ENCODE measurements at places on chromosomes 11 and 22.

- no peak for DNase-seq
These were observed 77.3 kb downstream of the ZBTB44 start for GRCh38 chr11:130237282-130238006.

GRCh38 chr11:4125141-4125540, 30.5 kb downstream of the RRM1 start:
- no peak for DNase-seq

- peak; percentile 88 for DNase-seq
These were observed 120.6 kb downstream of the MICAL3 start for GRCh38 chr22:17903564-17904295.

GRCh38 chr11:92276773-92277172, 52.2 kb downstream of the FAT3 start:
- no peak for DNase-seq

GRCh38 chr11:38005597-38005996, 1407.6 kb upstream of the RAG2 start:
- no peak for DNase-seq

DNA sequence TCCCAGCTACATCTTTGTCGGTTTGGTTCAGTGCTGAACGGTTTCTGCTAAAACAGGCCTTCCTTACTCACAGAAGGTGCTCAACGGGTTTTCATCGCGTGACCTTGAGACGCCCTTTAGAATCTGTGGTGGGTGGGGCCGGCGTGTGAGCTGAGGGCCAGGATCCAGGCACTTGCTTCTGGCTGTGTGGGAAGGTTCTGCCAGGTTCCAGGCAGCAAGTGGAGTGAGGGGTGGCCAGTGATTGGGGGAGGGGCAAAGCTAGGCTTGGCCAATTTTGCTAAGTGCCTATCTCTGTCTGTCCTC, 35.2 kb downstream of the KCNJ4 start:
- DNase-seq: no peak

DNA sequence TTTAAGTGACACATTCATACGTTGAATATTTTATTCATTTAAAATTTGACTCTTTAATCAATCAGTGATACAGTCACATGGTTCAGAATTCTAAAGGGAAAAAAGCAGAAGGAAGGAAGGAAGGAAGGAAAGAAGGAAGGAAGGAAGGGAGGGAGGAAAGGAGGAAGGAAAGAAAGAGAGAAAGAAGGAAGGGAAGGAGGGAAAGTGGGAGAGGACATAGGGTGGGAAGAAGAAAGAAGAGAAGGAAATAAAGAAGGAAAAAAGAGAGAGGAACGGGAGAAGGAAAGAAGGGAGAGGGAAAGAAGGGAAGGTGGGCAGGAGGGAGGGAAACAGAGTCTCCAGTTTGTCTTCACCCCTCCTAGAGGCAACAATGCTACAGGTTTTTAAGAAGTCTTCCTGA, 518.6 kb downstream of the MIAT start:
- DNase-seq: no peak

- peak; percentile 95 for DNase-seq
These were observed 10.5 kb downstream of the NUMA1 start for GRCh38 chr11:72069787-72070251.

- DNase-seq: peak; percentile 84
These were observed 4.4 kb upstream of the WEE1 start for GRCh38 chr11:9568854-9569587.

DNA sequence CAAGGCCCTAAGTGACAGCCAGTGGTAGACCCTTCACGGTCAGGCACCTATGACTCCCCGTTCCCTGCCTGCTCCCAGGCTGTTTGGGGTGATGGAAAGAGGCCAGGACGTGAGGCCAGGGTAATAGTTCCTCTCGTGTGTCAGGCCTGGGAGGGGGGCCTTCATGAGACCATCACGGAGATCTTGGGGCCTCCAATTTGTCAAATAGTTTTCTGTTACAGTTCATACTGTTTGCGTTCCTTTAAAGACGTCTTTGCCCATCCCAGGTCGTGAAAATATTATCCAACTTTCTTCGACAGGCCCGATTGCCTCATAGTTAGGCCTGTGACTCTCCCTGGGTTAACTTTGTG, 62.2 kb upstream of the KCNQ1OT1 start:
- DNase-seq: no peak

GRCh38 chr22:41217553-41218157, 12.5 kb downstream of the L3MBTL2 start:
- no peak for DNase-seq

- DNase-seq: no peak
These were observed 4.5 kb downstream of the IL18 start for GRCh38 chr11:112159098-112160065.

- DNase-seq: no peak
These were observed 283.7 kb downstream of the CTTN start for GRCh38 chr11:70682056-70682455.

GRCh38 chr22:50528682-50529415, 963 bp downstream of the TYMP start:
- DNase-seq: peak; percentile 46

DNA sequence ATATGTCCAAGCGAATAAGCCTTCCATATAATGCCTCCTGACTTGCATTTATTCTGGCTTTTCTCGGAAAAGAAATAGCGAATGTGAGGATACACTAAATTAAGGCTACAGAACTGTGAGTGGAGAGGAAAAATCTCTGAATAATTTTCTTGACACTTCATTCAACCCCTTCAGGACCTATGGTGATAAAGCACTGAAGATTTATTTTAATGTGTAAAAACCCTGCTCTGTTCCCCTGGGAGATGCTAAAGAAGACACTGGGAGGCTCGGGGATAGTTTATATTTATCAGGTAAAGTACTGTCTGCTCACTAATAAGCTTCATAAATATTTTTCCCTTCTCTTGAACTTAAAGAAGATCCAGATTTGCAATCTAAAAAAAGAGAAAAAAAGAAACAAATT, 895.8 kb downstream of the OPCML start:
- DNase-seq: no peak

DNA sequence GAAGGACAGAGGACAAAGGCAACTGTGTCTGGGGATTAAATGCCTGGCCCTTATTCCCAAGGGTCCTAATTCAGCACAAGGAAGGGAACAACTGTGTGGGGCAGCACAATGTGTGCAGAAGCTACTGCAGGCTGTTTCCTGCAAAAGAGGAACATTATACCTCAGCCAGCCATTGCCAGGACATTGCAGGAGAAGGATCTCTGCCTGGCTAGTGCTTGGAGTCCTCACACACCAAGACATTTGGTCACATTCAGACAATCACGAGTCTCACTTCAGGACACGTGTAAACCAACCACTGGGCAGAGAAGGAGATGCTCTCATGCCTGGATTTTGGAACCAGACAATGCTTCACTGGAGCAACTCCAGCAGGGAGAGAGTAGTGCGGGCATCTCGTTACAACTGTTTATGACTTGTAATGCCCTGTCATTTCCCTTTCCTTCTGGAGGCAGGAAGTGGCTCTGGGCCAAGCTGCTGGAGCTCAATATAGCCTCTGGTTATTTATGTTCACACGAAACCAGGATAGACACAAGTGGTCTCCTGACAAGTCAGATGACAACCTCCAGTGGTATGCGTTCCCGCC, 23.9 kb upstream of the ZC3H12C start:
- peak; percentile 60 for DNase-seq

DNA sequence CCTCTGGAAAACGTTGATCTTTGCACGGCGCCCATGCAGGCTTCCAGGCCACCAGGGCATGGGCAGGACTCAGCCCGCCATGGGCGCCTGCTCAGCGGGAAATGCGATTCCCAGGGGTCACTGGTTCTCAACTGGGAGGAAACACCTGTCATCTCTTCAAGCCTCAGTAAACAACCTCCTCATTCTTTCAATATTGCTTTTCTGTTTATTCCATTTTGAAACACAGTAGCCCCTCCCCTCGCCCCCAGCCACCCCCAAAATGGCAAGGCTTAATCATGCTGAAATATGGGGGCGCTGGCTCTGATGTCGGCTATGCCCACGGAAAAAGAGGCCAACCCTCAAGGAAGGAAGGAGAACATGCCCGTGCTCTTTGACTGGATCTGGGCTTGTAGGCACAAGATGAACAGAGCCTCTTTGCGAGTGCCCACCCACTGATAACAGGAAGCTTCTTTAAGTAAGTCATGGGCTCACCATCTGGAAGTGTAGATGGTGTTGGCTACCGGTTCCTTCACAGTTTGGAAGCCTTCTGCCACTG, 594 bp upstream of the POU2AF1 start:
- no peak for DNase-seq

DNA sequence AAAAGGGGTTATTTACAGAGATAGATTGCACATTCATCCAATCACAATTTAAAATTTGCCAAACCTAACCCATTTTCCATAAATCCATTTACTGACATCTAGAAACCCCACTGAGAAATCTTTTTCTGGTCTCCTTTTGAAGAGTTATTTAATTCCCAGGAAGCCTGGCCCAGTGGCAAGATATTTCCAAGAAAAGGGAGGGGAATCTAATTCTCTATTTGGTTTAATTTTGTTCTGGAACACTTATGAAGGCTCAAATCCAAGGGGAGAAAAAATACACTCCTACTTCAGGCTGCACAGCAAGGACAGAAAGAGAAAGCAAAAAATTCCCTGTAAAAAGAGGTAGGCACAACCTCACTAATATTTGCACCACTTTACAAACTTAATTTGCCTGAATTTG, 88.2 kb upstream of the LDLRAD3 start:
- DNase-seq: no peak

DNA sequence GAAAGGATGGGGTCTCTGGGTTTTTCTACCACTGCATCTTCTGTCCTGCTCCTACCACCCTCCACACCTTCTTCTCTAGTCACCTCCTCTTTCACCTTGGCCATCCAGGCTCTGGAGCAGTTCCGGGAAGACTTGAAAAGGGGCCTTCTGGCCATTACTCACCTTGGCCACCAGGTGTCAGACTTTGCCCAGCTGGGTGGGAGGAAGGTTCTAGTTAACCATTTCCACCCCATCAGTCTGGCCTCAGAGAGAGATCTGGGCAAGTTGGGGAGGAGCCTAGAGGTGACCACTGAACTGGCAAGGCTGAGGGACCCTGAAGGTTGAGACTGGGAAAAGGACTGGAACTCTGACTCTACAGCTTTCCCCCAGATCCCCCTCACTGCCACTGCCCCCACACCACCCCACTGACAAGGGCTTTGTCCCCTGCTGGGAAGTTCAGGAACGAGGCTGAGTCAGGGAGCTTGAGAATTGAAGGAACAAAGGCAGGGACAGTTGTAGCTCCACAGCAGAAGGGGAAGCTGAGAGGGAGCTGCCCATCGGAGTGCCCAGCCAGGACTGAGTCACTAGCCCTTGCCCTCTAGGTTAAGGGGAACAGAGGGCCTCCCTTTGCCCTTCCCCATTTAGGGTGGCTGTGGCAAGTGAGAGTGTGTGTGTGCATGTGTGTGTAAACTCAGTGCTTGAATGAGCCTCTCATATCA, 3.7 kb upstream of the POLD4 start:
- peak; percentile 89 for DNase-seq

GRCh38 chr11:46948378-46949131, 12.0 kb downstream of the CSTPP1 start:
- no peak for DNase-seq
